ENCODE measurements at places on chromosomes 1 and 21. TPM values are rescaled to one million over a fixed set of nuclear protein-coding genes. Genes with fewer than 3 reads are reported as not detected.

The DMRTA2 gene
- total RNA-seq: 0.58 TPM

The KRTAP13-2 gene
- not detected for total RNA-seq

The ZYG11A gene
- total RNA-seq: 2.1 TPM

The THEM5 gene
- not detected for total RNA-seq

The NR1I3 gene
- total RNA-seq: 5.1 TPM

The OR2T2 gene
- 0.32 TPM for total RNA-seq

The RUNX3 gene
- 0.21 TPM for total RNA-seq

The RAB3B gene
- 0.81 TPM for total RNA-seq

The NUCKS1 gene
- total RNA-seq: 159 TPM

The ELAPOR1 gene
- 14.7 TPM for total RNA-seq

The OXCT2 gene
- not detected for total RNA-seq

The CRYZL1 gene
- 48.7 TPM for total RNA-seq

The CASZ1 gene
- 5.7 TPM for total RNA-seq

The LMX1A gene
- total RNA-seq: 0.06 TPM

The MYOCOS gene
- total RNA-seq: 0.49 TPM

The TRIM45 gene
- total RNA-seq: 11.3 TPM

The APCS gene
- total RNA-seq: not detected

The SPRR4 gene
- not detected for total RNA-seq

The LRRC39 gene
- 3.3 TPM for total RNA-seq

The TFF2 gene
- not detected for total RNA-seq

The SGIP1 gene
- total RNA-seq: 27.0 TPM

The KCNK2 gene
- total RNA-seq: 17.4 TPM
